ENCODE measurements at places on chromosomes 6 and 20.
A peak's percentile ranks its signal among the peaks of the same experiment; 100 is the strongest.

GRCh38 chr6:47073125-47074110, 31.3 kb upstream of the ADGRF1 start:
- DNase-seq: no peak

DNA sequence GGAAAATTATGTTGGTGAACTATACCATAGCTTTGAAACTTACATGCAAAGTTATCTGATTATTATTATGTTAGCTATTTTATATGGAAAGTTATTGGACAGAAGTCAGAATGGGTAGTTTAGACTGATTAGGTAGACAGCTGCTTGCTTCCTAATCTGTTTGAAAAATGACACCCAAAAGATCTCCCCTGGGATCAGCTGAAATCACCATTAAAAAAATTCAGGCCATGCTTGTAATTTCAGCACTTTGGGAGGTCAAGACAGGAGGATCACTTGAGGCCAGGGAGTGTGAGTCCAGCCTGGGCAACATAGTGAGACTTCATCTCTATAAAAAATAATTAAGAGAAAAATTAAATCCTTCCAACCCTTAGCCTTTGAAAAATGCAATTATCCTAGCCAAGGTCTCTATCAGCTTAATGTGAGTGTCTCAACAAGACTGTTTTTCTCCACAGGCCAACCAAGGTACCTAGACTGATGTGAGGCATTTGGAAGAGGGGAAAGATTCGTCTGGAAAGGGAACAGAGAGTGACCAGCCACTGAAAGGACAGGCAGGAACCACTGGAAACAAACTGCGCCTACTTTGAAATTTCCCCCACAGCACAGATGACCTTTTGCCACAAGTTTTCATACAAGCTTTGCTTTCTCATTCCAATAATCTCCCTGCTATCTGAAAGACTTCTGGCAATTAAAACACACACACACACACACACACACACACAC, 232.3 kb downstream of the GMPR start:
- no peak for DNase-seq

DNA sequence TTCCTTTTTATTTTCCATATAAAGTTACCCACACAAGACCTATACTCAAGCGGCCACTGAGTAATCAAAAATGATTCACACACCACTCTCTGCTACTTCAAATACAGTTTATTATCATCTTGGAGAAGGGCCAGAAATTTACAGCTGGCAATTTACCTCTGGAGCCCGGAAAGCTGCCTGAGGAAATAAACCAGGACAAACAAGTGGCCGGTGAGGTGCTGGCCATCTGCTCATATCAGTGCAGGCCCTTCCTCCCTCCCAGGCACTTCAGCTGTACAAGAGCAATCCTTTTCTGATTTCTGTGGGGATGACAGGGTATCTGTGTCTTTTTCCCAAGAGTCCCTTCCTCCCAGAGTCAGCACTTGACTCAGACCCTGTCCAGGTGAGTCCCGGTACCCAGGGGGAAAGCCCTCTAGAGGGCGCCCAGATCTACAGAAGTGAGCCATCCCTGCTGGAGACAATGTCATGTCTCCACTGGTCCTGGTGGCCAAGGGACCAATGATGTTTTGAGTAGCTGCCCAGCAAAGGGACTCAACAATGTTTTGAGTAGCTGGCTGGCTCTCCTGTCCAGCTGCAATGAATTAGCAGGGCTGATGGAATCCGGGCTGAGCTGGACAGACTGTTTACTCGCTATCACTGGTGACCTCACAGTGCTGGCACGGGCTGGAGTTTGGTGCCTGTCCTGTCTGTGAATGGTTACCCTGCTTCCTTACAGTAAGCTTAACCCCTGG, 23.6 kb downstream of the LRP11 start:
- DNase-seq: peak; percentile 39

DNA sequence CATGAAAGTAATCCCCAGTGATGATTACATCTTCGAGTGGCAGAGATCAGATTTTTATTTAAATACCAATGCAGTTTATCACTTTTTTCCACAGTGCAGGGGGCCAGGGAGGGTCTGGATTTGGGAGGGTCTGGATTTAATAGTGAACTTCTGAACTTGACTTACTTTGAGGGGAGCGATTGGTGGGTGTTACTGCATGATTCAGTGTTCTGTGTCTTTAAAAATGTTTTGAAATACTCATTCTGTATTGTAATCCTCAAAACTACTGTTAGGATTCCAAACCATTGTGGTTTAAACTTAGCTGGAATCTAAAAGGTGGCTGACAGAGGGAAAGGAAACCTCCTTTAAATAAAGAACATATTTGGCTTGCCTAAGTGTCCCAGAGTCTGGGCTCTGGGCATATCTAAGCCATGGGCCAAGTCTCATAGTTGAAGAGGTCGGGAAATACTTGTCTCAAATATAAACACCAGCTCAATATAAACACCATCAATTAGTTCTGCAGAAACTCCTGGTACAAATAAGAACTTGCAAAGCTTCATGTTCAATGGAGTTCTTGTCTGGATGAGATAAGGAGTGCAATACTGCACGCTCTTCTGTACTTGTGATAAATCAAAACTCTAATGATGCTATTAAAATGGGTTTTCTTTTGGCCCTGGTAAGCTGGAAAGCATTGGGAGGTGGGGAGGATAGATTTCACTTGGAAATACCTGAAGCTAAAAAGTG, 14.4 kb downstream of the JARID2 start:
- no peak for DNase-seq

DNA sequence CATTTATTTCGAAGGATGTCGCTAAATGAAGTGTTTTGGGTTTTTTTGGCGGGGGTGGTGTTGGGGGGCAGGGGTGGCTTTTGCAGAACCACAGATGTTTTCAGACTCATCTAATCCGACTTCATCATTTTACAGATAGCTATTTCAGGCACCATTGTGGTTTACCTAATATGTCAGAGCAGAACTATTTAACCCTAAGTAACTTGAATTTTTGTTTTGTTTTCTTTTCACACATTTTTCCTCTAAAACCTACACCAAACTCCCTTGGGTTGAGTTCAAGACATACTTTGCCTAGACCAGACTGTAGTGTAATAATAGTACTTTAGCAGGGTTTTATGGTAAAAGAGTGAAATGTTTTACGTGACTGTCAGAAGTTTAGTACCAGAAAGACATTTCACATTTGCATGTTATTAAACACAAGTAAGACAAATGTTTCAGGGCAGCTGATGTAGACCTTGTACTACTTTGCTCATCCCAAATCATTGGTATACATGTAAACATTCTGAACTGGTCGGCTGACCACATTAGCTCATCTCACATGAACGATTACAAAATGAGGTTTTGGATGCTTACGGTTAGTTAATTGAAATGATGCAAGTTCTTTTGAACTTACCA, 37.7 kb downstream of the MAP3K4 start:
- no peak for DNase-seq

DNA sequence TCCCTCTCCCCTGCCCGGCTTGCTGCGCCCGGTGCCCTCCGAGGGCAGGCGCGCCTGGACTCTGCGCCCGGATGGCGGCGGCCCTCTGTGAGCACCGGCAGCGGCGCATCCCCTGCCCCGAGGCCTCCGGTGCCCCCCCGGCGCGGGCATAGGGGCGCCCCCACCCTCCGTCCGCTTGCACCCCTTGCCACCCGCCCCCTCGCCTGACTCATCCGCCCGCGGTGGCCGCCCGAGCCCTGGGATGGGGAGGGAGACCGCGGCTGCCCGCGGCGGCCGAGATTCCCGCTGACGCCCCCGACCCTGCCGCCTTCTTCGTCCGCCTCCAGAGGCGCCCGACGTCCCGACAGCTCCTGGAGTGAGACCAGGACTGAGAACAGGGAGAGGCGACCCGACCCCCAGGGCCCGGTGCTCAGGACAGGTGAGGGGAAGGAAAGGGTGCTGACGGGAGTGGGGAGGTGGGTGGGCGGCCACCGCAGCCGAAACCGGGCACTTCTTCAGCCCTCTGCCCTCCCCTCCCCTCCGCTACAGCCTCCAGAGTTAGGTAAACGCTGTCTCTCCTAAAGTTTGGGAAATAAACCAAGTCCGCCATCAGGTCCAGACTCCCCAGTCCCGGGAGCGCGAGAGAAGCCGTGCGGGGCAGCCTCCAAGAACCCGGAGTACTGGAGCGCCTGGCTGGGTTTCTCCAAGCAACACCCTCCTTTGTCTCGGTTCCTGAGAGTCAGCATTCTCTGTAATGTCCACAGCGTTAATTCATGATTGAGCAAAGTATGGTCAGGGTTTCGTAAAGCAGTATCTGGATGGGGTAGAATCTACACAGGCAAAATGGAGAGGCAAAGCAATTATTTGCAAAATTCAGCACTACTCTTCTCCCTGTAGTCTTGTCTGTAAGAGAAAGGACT, 539 bp downstream of the TMEM200A start:
- no peak for DNase-seq

GRCh38 chr20:1456300-1456699, 10.3 kb downstream of the NSFL1C start:
- no peak for DNase-seq

GRCh38 chr6:6655805-6656251, 67.3 kb downstream of the LY86 start:
- no peak for DNase-seq

Measured in CD4-positive, alpha-beta T cell treated with Interleukin-4 for 1 hour (primary cell).